ENCODE measurements at places on chromosomes 16 and 17.

- no peak for DNase-seq
Measured at GRCh38 chr17:46929413-46929812, 6.5 kb downstream of the GOSR2 start.

GRCh38 chr17:81482673-81483072 is 29.9 kb downstream of the ACTG1 start:
- no peak for DNase-seq

DNA sequence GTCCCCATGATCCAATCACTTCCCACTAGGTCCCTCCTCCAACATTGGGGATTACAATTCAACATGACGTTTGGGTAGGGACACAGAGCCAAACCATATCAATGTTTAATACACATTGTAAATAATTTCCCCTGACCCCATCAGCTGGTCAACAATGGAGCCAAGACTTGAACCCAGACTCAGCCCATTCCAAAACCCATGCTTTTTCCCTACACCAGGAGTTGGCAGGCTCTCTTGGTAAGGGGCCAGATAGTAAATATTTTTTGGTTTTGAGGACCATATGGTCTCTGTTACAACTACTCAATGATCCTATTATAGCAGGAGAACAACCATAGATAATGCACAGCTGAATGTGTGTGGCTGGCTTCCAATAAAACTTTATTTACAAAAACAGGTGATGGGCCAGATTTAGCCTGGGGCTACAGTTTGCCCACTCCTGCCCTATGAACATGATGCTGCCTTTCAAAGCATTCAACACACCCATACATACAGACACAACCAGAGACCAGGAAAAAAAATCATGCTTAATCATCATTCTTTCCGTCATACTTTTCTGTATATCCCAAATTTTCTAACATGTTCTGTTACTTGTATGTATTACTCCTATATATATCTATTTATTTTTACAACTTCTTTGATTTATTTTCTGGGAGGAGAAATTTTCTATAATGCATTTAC is 22.1 kb upstream of the MSI2 start:
- DNase-seq: no peak

- DNase-seq: no peak
Measured at GRCh38 chr17:718075-718474, 3.4 kb upstream of the VPS53 start.

GRCh38 chr16:2324296-2324859 is 16.1 kb downstream of the ABCA3 start:
- no peak for DNase-seq

Measured in activated naive CD8-positive, alpha-beta T cell treated with anti-CD3 and anti-CD28 coated beads, Interleukin-2, amount 10 ng/mL, durations not matched to agents 7 days and 5 days (primary cell).